Skin of body (tissue), 3 donors: ENCODE measurements at places on chromosomes 5 and 9. TPM values are rescaled to one million over a fixed set of nuclear protein-coding genes. Genes with fewer than 3 reads are reported as not detected.

CDO1 gene
- total RNA-seq, result 26.8 TPM

SFXN1 gene
- 25.1 TPM for total RNA-seq

CD72 gene
- total RNA-seq, result 1.6 TPM

TMEM252 gene
- total RNA-seq, result not detected

GNAQ gene
- total RNA-seq, result 17.8 TPM

DBH gene
- under 0.01 TPM for total RNA-seq
